Activated CD8-positive, alpha-beta T cell treated with anti-CD3 and anti-CD28 coated beads, Interleukin-2, amount 10 ng/mL, durations not matched to agents 7 days and 5 days (primary cell): ENCODE measurements at places on chromosomes 5 and 9. TPM values are rescaled to one million over a fixed set of nuclear protein-coding genes. Genes with fewer than 3 reads are reported as not detected.

FGF18 gene
- total RNA-seq, result not detected

PCDHGA9 gene
- 0.08 TPM for total RNA-seq

ANKDD1B gene
- total RNA-seq, result 0.32 TPM

DNA sequence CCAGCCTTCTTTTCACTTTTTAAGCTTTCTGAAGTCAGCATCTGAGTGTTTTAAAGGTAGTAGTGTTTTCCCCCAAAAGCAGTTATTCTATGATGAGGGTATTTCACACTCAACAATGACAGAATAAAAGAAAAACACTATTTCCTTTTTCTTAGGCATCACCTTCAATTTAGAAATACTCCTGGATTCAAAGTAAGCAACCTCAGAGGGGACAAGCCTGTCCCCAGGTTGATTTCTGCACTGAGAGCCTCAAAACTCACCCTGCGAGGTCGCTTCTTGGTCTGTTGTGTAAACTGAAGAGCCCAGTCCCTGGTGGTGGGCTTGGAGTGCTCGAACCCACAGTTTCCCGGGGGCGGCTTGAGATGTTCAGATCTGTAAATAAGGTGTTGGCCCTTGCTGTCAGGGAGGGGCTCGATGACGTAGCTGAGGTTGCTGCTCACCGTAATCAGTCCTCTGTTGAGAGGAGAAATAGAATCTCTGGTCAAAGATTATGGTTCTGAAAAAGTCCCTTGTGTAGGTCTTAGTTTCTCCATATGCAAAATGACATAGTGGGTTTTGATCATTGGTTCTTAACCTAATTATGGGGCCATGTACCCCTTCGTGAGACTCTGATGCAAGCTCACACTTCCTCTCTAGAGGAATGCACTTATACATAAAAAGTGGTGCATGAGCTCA lies 55.9 kb downstream of the ADAM19 start:
- DNase-seq, result no peak
- peaks cover 68% of the 10 kb centered on the region for H3K36me3 ChIP-seq
- H3K27ac ChIP-seq, result no peak overlapping the region
- no peaks in the 10 kb centered on the region for H3K27me3 ChIP-seq

DNA sequence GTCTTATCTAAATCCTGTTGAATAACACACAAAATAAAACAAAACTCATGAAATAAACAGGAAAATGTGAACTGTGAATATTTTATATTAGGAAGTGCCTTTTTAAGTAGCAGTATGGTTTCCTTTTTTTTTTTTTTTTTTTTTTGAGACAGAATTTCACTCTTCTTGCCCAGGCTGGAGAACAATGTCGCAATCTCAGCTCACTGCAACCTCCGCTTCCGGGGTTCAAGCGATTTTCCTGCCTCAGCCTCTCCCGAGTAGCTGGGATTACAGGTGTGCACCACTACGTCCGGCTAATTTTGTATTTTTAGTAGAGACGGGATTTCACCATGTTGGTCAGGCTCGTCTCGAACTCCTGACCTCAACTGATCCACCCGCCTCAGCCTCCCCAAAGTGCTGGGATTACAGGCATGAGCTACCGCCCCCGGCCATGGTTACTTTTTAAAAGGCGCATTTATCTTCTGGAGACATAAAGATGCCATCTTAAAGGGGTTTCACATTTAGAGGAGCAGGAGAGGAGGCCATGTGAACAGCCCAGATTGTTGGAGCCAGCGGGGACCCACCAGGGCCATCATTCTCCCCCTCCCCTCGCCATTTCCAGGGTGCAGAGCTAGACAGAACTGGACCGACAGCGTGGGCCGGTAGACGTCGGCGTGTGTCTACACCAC lies 64.1 kb downstream of the ROR2 start:
- H3K27ac ChIP-seq, result no peak overlapping the region
- no peaks in the 10 kb centered on the region for H3K36me3 ChIP-seq
- DNase-seq, result no peak

GRCh38 chr5:1270933-1271914 lies 23.6 kb downstream of the TERT start:
- DNase-seq, result no peak
- H3K4me1 ChIP-seq, result peaks cover 15% of the 10 kb centered on the region
- H3K27ac ChIP-seq, result no peak overlapping the region
- no peak overlapping the region for H3K4me3 ChIP-seq
- peaks cover 11% of the 10 kb centered on the region for H3K27me3 ChIP-seq
- no peaks in the 10 kb centered on the region for H3K36me3 ChIP-seq

- no peaks in the 10 kb centered on the region for H3K36me3 ChIP-seq
- DNase-seq, result no peak
- H3K4me3 ChIP-seq, result no peak overlapping the region
- H3K27me3 ChIP-seq, result no peaks in the 10 kb centered on the region
- no peak overlapping the region for H3K27ac ChIP-seq
- no peaks in the 10 kb centered on the region for H3K4me1 ChIP-seq
Observed at GRCh38 chr5:18220631-18221030, 586.4 kb downstream of the TAF11L14 start.

- H3K27ac ChIP-seq, result peak overlapping the region; percentile 94
- H3K27me3 ChIP-seq, result no peaks in the 10 kb centered on the region
- no peak for DNase-seq
Observed at GRCh38 chr5:79990205-79990597, 861 bp downstream of the MTX3 start.

- no peaks in the 10 kb centered on the region for H3K4me1 ChIP-seq
- DNase-seq, result no peak
- H3K36me3 ChIP-seq, result no peaks in the 10 kb centered on the region
- no peak overlapping the region for H3K4me3 ChIP-seq
Observed at GRCh38 chr9:95103281-95103771, 214.2 kb downstream of the FANCC start.

DNA sequence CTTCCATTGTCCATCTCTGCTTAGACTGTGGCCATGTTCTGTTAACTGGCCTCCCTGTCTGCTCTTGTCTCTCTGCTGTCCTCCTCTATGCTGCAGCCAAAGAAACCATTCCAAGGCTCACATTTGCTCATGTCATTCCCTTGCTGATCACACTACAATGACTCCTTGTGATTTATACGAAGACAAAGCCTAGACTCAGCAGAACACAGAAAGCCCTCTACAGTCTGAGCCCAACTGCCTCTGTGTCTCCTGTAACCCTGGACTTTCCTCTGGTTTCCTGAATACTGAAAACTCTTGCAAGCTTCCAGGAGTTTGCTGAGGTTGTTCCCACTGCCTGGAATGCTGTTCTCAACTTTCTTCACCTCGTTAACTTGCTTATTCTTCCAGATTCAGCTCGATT lies 191.8 kb downstream of the TMEM38B start:
- no peak overlapping the region for H3K4me3 ChIP-seq
- H3K27ac ChIP-seq, result no peak overlapping the region
- DNase-seq, result no peak
- H3K36me3 ChIP-seq, result no peaks in the 10 kb centered on the region

GRCh38 chr5:99000876-99001275 lies 72.1 kb upstream of the CHD1 start:
- H3K4me3 ChIP-seq, result no peak overlapping the region
- H3K27ac ChIP-seq, result no peak overlapping the region
- H3K27me3 ChIP-seq, result no peaks in the 10 kb centered on the region
- no peaks in the 10 kb centered on the region for H3K36me3 ChIP-seq
- H3K4me1 ChIP-seq, result peaks cover 2% of the 10 kb centered on the region

DNA sequence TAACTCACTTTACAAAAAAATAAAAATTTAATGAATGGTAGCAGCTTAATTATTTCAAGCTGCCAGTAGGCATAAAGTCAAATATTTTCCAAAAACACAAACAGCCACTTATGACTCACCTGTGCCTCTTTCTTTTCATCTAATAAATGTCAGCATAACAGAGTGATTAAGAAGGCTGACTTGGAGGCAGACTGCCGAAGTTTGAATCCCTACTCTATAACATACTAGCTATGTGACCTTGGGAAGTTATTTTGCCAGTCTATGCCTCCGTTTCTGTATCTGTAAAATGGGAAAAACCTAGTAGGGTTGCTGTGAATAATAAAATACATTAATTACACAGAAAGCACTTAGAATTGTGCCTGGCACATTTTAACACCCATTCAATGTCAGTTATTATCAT lies 33.8 kb downstream of the FANCC start:
- no peak overlapping the region for H3K4me3 ChIP-seq
- H3K4me1 ChIP-seq, result no peaks in the 10 kb centered on the region
- H3K36me3 ChIP-seq, result peaks cover 7% of the 10 kb centered on the region
- DNase-seq, result no peak
- no peaks in the 10 kb centered on the region for H3K27me3 ChIP-seq

GRCh38 chr5:132483661-132484390 lies 6.7 kb downstream of the IRF1 start:
- H3K4me1 ChIP-seq, result peaks cover 82% of the 10 kb centered on the region
- H3K27ac ChIP-seq, result peak overlapping the region; percentile 90
- no peak for DNase-seq
- peaks cover 76% of the 10 kb centered on the region for H3K36me3 ChIP-seq
- H3K4me3 ChIP-seq, result peak overlapping the region; percentile 15
- no peaks in the 10 kb centered on the region for H3K27me3 ChIP-seq

- peaks cover 46% of the 10 kb centered on the region for H3K4me1 ChIP-seq
- H3K4me3 ChIP-seq, result peak overlapping the region; percentile 75
- H3K36me3 ChIP-seq, result no peaks in the 10 kb centered on the region
- H3K27me3 ChIP-seq, result peaks cover 68% of the 10 kb centered on the region
- no peak overlapping the region for H3K27ac ChIP-seq
- no peak for DNase-seq
Observed at GRCh38 chr5:50969151-50970031, 303.0 kb downstream of the PARP8 start.
